ENCODE measurements at places on chromosomes 5 and 9. TPM values are rescaled to one million over a fixed set of nuclear protein-coding genes. Genes with fewer than 3 reads are reported as not detected.

Gene NUTM2F
- not detected for total RNA-seq

Gene TTF1
- total RNA-seq, result 9.4 TPM

Gene MAMDC4
- 0.68 TPM for total RNA-seq

Gene BARHL1
- not detected for total RNA-seq

Gene KCNV2
- not detected for total RNA-seq

All from aortic smooth muscle cell (primary cell).